ENCODE measurements at places on chromosomes 12 and 14. TPM values are rescaled to one million over a fixed set of nuclear protein-coding genes. Genes with fewer than 3 reads are reported as not detected.

DNA sequence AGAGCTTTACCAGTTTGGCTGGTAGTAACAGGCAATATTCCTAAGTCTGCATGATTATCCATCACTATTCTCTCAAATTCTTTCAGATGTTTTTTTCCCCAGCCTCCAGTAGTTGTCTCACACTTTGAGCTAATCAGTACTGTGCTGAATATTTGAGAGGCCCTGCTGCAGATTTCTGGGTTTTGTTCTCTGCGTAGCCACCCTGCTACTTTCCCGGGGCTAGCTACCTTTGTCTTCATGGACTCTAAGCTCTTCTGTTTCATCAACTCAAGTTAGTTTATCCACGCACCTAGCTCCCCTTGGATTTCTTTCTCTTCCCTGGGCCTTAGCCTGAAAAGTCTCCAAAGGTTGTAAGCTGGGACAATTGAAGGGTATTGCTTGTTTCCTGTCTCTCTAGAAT is 73.0 kb downstream of the FUT8 start:
- no peak for DNase-seq

DNA sequence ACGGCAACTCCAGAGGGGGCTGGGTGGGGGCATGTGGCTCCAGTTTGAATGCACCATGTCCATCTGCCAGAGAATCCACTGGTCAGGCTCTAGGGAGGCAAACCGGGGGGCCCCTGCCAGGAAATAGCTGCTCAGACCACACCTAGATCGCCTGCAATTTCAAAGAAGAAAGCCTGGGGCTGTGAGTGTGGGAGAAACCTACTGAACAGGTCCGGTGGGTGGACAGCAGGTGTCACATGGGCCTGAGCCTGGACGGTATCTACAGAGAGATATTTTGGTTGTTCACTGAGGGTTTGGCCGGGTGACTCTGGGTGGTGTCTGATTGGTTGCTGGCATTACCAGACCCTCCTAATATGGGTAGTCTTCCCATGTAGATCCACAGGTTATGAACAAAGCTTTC is 32.0 kb downstream of the DAO start:
- DNase-seq: no peak

GRCh38 chr12:64225626-64226025 is 3.5 kb upstream of the KICS2 start:
- DNase-seq: no peak

- DNase-seq: no peak
Observed at GRCh38 chr12:40745386-40745785, 53.1 kb downstream of the CNTN1 start.

GRCh38 chr14:100587763-100588411 is 670 bp upstream of the BEGAIN start:
- no peak for DNase-seq

The CLEC4E gene
- not detected for polyA plus RNA-seq

GRCh38 chr12:59787610-59788009 is 191.8 kb downstream of the SLC16A7 start:
- DNase-seq: no peak

The CACNA1C gene
- 1.6 TPM for polyA plus RNA-seq

DNA sequence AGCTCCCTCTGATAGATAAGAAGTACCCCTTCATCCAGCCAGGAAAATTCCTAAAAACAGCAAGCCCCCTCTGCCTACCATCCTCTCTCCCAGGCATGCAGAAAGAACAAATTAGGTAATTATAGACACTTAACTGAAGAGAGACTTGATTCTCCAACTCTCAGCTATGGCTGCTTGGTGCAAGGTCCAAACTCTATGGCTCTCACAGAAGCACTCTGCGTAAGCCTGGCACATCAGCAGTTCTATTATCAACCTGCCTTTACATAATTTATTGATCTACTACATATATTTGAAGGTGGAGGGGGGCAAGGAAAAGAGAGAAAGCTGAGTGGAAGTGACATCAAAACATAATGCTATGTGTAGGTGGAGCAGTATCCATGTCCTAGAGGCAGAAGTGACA is 1.1 kb upstream of the MYO1A start:
- no peak for DNase-seq

DNA sequence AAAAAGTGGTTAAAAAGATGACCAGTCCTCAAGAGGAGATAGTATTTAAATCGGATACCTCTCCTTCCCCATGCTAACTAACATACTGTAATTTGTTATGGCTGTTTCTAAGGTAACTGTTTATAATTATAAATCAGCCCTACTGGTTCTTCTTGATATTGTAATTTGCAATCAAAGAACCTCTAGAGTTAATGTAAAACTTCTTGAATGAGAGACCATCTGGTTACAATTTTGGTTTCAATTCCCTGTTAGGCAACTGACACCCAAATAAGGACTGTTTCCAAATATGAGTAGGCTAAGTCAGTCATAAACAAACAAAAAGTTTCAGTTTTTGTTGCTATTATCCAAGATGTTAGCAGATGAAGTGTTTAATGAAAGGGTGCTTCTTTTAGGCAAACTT is 120.2 kb upstream of the DNM1L start:
- DNase-seq: no peak

GRCh38 chr12:110174373-110174996 is 50.3 kb downstream of the IFT81 start:
- no peak for DNase-seq
